ENCODE measurements at places on chromosomes 3 and 15. TPM values are rescaled to one million over a fixed set of nuclear protein-coding genes. Genes with fewer than 3 reads are reported as not detected.

DNA sequence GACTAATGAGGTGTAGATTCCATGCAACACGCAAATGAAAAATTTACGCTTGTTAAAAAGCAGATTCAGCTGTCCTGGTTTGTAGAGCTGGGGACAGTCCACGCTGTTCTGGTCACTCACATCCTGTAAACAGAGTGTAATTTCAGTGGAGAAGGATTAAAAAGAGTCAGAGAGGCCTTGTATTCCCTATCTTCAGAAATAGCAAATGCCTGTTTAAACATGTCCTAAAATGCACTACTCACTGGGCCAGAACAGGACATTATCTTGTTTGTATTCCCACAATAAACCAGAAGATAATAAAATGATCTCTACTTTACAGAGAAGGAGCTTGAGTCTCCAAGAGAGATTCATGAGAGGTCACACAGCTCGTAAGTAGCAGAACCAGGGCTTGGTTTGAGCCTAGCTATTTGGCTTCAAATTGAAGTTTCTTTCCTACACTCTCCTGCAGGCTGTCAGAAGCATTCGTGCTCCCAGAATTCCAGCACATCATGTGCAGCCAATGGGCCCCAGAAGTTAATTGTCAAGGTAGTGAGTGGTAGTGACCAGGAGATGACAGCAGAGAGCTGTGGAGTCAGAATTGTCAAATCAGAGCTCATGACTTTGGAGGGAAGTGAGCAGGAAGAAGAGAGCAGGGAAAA lies 242.5 kb downstream of the ATP8B4 start:
- peak; percentile 10 for DNase-seq

GRCh38 chr3:175238801-175239200 lies 379.7 kb downstream of the NAALADL2 start:
- no peak for DNase-seq

DNA sequence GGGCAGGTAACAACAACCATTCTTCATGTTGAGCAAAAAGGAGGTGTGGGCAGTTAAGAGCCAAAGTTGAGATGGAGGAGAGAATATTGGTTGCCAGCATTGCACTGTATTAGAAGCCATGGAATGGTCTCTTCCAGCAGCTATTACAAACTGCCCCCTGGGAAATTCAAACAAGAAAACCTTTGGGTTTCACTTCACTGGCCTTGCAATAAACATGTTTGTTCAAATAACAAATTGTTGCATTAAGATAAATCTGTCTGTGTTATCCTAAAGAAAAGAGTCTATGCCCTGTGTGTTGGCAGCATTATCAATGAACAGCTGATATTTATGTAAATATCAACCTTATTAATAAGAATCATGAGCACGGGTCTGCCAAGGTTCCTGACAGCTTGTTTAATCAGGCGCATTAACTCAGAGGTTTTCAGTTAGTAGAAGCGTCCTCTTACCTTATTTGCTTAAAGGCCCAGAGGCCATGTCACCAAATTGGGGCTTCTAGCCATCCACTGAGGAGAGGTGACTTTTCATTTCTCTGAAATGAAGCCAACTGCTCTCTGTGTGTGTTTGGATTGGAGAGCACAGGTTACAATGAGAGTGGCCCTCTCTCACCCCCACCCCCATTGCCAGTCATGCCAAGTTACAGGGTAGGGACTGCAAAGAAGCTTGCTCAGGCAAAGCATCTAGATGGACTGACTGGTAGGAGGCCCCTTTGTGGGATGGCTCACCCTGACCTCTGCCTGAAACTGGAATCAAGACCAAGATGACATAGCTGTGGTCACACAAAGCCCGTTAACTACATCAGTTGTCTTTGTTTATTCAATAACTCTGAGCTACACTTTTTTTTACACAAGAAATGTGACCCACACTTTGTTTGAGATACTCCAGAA lies 10.5 kb downstream of the FILIP1L start:
- DNase-seq, result peak; percentile 26

- no peak for DNase-seq
Observed at GRCh38 chr3:41041899-41042298, 157.4 kb upstream of the CTNNB1 start.

DNA sequence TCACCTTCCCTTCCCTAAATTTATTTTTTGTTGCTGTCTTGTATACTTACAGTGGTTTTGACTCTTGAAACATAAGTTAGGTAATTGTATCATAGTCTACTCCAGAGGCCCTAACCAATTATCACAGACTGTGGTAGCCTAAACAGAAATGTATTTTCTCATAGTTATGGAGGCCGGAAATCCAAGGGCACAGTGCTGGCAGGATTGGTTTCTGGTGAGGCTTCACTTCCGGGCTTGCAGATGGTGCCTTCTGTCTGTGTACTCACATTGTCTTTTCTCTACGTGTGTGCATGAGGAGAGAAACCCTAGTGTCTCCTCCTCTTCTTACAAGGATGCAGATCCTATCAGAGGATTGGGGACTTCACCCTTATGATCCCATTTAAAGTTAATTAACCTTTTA lies 290.2 kb upstream of the KCNMB2 start:
- no peak for DNase-seq

DNA sequence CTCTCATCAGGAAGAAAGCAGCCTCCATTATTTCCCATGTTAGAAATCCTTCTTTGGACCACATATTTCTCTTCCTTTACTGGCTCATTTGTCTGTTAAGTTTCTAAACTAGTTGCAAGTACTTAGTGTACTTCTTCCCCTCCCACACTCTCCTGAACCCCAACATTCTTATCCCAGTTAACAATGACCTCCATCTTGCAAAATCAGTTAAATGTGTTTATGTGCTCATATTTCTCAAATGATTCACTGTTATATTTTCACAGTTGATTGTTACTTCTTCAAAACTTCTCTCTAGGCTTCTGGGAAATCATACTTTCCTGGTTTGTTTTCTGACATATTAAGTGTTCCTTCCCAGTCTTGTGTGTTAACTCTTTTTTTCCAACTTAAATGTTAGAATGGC lies 856.9 kb downstream of the EPHA3 start:
- DNase-seq, result no peak

DNA sequence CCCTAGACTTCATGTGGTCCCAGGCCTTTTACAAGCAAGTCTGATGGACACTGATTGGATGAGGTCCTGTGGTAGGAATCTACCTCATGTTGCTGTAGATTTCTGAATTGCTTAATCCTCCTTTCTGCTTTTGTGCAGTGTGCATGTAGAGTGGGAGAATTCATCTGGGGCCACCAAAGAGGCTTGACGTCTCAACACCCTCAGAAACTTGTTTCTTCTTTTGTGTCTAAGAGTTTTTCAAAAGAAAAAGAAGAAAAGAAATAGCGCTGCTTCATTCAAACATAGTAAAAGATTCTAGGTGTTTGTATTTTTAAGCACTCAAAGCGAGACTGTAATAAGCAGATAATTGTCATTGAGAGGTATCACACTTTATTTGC lies 46.2 kb downstream of the NR1D2 start:
- DNase-seq, result no peak

DNA sequence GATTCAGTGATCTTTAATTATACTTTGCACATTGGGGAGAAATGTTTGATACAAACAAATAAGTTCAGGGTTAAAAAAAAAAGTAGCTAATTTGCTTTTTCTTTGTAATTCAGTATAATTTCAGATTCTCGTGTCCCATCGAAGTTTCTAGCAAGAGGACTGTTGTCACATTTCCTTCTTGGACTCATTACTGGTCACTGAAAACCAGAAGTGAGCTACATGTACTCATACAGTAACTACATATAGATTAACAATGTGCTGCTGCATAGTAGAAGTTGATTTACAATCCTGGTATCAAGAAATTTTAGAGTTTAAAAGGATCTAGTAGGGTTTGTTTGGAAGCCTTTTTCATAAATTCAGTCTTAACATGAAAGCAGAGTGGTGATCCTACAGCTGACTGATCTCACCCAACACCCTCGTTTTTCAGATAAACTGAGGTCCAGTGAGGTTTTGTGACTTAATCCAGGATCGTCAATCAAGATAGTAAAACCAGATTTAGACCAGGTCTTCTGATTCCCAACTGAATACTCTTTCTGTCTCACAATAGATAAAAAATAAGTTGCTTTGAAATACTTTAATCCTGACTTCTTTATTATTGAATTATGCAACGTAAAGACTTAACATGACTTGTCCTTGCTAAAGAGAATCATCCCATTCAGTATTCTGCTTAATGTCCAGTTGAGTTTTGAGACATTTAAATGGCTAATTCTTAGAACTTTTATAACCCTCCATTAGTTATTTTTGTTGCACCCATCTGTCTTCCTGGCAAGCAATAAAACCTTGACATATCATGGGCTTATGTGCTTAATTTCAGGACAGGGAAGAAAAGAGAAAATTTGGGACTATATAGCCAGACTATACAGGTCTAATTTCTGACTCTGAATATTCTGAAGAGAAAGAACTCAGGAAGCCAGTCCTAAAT lies 2.8 kb downstream of the SEC62 start:
- DNase-seq, result no peak

GRCh38 chr3:155495387-155495786 lies 201.9 kb upstream of the STRIT1 start:
- DNase-seq, result no peak

GRCh38 chr3:181103605-181104004 lies 114.1 kb upstream of the DNAJC19 start:
- DNase-seq, result no peak

DNA sequence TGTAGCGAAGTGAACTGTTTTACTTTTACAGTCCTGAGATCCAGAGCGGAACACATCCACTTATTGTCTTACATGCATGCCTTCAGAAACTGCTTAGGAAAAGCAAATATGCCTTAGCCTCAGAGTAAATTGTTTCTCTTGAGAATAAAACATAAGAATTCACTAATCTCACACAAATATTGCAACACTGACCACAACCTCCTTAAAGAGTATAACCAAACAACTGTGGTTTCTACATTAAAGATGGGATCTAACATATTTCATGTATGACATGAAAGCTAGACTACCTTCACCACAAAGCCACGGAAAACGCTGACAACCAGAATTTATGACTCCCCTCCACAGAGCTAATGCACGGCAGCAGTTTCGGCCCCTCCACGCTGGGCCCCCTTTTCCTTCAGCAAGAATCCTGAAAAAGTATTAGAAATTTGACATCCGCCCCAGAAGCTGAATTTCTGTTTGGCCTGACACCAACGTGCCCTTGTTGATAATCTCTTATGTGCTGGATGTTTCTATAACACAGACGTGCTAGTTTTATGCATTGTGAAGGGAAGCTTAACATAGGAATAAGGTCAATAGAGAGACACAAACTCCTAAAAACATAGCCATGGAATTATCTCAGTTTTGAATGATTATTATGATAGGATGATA lies 84.6 kb downstream of the GREM1 start:
- DNase-seq, result peak; percentile 79

- DNase-seq, result no peak
Observed at GRCh38 chr15:77832874-77833273, 200.2 kb upstream of the LINGO1 start.

GRCh38 chr3:107063351-107063750 lies 313.9 kb upstream of the CCDC54 start:
- DNase-seq, result peak; percentile 41

GRCh38 chr3:129812589-129812988 lies 80.9 kb downstream of the TMCC1 start:
- DNase-seq, result no peak

GRCh38 chr15:67100801-67101581 lies 35.6 kb downstream of the SMAD3 start:
- no peak for DNase-seq

- peak; percentile 58 for DNase-seq
Observed at GRCh38 chr3:122893754-122894668, 99.1 kb downstream of the SLC49A4 start.

GRCh38 chr15:93703092-93703739 lies 528.1 kb upstream of the MCTP2 start:
- no peak for DNase-seq

DNA sequence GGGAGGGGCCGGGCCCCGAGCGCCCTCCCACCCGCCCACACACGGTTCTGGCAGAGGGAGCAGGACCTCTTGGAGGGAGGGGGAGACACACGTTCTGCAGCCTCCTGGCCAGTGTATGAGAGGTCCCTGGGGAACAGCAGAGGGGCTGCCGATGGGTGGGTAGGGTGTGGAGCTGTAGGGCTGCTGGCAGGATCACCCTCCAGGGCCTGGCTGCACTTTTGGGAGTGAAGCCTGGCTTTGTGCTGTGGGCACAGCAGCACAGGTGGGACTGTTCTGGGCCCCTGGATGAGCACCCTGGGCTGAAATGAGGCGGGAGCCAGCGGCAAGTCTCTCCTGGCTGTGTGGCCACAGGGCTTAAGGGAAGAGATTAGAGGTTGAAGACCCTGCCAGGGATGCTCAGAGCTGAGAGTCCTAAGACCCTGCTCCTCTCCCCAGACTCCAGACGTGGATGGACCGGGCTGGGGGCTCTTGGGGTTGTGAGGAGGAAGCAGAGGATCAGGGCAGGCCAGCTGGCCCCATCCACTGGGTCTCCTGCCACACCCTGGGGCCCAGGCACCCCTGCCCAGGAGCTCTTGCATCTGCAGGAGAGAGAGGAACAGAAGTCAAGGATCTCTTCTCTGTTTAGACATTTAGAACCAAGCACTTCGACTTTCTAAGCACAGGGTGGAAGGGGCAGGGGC lies 45.2 kb downstream of the RGMA start:
- no peak for DNase-seq

DNA sequence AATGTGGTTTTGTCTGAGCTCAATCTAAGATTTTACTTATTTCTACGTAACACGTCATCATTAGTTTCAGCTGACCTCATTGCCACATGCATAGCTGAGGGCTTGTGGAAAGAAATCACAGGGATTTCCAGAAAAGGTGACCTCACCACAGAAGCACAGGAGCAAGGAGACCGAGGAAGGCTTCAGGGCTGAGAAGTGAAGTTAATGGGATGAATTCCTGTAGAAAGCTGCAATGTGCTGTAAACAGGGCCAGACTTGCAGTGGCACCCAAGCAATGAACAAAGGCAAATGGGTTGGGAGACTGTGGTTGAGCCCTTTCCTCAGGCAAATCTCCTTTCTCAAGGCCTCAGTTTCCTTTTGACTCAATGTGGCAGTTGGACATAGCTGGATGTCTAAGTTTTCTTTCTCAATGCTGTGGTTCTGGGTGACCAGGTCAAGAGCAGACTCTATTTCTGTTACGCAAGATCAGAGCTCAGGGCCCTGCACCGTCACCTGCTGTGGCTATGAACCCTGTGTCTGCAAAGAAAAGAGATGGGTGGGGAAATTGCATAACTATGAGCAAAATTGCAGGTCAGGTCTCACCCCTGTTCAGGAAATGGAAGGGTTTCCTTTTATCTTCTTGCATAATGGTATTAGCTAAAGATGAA lies 252.2 kb upstream of the TBL1XR1 start:
- DNase-seq, result no peak

DNA sequence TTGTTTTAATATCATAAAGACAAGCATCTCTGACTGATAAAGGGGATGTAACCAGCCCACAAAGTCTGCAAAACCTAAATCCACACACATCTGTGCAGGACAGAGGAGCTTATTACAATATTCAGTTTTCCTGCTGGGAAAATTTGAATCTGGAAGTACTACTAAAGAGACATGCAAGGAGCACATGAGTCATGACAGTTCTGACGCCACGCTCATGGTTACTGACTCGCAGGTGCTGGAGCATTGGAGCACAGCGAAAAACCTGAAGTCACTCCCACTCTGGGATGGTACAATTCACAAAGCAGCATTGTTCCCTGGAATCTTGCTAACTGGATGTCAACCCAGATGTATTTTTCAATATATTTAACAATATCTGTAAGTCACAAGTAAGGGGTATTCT lies 7.6 kb upstream of the ISL2 start:
- DNase-seq, result peak; percentile 63

- DNase-seq, result no peak
Observed at GRCh38 chr3:148820361-148821245, 7.0 kb upstream of the CPB1 start.

The NPAP1 gene
- not detected for polyA plus RNA-seq

The CHRM5 gene
- 0.05 TPM for polyA plus RNA-seq

The KNL1 gene
- 6.4 TPM for polyA plus RNA-seq

The MEX3B gene
- 5.3 TPM for polyA plus RNA-seq

The HTR3E gene
- not detected for polyA plus RNA-seq

The ICE2 gene
- polyA plus RNA-seq, result 21.3 TPM

The CTXN2 gene
- polyA plus RNA-seq, result not detected

The CCNB2 gene
- 33.9 TPM for polyA plus RNA-seq

Data from GM23248 (cell line).